ENCODE measurements at places on chromosomes 4 and X.
A peak's percentile ranks its signal among the peaks of the same experiment; 100 is the strongest.

- DNase-seq, result no peak
Observed at GRCh38 chr4:28562913-28563312, 1702.3 kb downstream of the STIM2 start.

DNA sequence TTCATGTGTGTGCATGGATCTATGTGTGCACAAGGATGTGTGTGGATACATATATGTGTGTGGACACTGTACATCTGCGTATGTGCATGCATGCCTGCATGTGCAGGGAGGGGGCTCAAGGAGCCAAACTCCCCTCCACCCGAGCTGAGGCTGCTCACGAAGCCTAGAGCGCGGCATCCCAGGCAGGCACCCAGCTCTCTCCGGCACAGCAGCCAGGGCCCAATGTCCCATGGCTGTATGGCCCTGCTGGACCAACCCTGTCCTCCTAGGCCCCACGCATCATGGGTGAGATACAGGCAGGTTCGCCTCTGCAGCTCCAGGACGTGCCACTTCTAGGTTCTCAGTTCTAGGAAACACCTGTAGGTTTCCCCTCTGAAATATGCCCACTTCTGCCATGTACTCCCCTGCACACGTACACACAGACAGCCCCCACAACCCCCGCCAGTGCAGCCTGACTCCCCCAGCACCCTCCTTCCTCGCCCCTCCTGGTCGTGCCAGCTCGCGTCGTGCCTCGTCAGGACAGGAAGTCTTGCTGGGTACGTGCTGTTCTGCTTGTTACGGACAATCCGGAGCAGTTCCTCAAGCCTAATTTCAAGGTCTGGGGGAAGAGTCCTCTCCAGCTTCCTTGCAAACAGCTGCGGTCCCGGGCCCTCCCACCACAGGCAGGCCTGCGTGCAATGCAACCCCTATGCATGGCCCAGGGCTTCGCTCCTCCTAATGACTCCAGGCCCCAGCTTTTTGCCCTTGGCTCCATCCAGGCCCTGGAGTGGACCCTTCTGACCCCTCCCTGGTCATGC is 3.2 kb upstream of the ADRA2C start:
- DNase-seq, result no peak

DNA sequence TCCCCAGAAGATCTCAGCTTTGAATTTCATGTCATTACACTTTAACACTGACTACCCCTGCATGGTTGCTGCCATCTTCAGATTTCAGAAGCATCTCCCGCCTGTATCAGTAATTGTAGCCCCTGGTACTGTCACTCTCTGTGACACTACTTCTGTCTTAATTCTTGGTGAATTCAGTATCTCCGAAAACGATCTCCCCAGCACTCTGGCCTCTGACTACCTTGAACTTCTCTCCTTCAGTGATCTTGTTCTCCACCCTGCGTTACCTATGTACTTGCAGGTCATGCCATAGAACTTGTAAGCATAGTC is 53.8 kb upstream of the ABCG2 start:
- DNase-seq, result no peak

- DNase-seq, result no peak
Observed at GRCh38 chr4:3783693-3784306, 17.6 kb downstream of the ADRA2C start.

DNA sequence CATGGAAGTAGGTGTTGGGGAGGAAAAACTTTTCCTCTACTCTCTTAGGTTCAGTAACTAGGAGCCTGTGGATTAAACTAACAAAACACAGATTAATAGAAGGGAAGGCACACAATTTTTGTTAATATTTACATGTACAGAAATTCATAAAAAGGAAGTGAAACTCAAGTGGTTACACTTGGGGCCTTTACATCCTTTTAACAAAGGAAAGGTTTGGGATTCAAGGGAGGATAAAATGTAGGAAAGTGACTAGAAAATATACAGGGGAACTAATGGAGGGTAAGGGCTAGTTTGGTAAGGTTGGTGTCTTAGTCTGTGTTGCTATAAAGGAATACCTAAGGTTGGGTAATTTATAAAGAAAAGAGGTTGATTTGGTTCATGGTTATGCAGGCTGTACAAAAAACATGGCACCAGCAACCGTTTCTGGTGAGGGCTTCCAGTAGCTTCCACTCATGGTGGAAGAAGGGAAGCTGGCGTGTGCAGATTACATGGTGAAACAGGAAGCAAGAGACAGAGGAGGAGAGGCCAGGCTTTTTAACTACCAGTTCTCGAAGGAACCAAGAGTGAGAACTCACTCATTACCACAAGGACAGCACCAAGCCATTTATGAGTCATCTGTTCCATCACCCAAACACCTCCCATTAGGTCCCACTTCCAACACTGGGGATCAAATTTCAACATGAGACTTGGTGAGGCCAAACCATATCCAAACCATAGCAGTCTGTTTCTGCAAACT is 124.4 kb downstream of the CHRDL1 start:
- peak; percentile 0 for DNase-seq

- DNase-seq, result no peak
Observed at GRCh38 chr4:44256414-44256813, 192.2 kb downstream of the KCTD8 start.

GRCh38 chr4:161554372-161554990 is 609.3 kb downstream of the FSTL5 start:
- peak; percentile 70 for DNase-seq

DNA sequence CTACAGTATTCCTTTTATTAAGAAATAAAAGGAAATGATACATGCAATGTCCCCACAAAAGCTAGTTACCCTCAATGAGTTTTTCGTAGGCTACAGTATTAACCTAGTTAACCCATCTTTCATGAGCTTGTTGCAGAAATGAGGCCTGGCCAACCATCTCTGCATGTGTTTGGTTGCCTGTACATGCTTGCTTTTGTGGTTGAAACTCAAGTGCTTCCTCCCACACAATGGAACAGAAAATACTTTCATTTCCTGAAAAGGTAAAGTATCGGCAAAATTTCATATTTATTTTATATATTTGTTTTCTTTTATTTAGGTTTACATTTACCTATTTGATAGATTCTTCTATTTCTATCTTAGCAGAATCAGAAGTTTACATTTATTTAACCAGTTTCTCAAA is 214.6 kb upstream of the FAM241A start:
- DNase-seq, result no peak

DNA sequence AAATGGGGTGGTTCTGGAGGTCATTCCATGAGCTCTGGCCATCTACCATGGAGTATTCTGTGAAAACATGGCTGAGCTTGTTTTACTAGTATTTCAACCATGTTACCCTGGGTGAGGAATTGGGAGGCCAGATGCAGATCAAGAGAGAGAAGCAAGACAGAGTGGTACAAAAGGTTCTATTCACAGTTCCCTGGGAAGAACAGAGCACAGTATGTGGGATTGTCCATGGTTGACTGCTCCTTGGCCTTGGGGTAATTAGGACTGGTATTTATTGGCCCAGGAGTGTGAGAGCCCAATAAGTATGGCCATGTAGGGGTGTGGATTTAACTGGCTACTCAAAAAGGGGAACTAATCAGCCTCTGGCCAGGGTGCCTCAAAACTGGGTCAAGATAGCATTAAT is 239.7 kb upstream of the GATB start:
- DNase-seq, result no peak

- DNase-seq, result no peak
Observed at GRCh38 chr4:87523307-87523706, 5.9 kb downstream of the SPARCL1 start.

DNA sequence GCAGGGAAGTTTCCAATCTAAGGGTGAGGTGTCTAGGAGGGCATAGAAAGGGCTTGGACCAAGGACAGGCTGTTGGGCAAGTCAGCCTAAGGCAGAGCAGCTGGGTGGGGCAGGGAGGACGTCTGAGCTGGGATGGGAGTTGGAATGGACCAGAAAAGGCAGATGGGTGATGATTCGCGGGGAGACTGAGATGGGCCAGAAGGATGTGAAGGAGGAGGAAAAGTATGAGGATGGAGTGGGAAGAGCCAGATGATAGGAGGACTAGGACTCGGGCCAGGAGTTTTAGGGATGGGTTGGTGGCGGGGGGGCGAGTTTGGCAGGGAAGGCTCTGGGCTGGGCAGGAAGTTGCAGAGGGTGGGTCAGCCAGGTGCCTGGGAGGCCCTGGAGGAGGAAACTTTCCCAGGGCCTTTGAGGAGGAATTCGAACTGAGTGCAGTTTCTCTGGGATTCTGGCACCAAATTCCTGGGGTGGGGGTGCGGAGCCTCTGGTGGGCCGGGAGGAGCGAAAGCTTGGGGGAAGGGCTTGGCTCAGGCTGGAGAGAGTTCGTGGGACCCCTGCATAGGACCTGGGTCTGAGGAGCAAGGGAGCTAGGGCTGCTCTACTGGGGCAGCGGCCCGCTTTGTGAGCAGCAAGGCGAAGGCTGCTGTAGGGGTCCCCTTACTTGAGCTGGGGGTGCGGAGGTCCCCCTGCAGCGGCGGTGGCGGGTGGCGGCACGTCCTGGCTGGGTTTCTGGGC is 8.7 kb upstream of the TIMP1 start:
- DNase-seq, result peak; percentile 81

DNA sequence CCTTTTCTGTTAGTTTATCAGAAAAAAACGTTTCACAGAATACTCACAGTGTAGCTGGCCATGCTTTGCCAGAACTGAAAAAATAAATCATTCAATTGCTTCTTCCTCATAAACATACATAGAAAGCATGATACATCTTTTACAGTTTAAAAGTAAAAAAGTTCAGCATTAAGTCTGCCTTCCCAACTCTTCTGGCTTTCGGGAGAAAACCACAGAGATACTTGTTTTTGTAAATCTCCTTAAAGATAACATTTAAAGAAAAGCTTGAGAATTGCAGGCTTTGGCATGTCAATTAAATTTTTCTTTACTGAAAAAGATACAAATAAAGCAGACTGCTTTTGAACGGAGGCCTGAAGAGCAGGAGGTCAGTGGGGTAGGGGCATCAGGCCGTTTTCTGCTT is 66.8 kb downstream of the SEC24D start:
- no peak for DNase-seq

- peak; percentile 80 for DNase-seq
Observed at GRCh38 chrX:397575-397974, 10.9 kb upstream of the PPP2R3B start.

GRCh38 chr4:211033-211511 is 86.8 kb downstream of the ZNF718 start:
- no peak for DNase-seq

DNA sequence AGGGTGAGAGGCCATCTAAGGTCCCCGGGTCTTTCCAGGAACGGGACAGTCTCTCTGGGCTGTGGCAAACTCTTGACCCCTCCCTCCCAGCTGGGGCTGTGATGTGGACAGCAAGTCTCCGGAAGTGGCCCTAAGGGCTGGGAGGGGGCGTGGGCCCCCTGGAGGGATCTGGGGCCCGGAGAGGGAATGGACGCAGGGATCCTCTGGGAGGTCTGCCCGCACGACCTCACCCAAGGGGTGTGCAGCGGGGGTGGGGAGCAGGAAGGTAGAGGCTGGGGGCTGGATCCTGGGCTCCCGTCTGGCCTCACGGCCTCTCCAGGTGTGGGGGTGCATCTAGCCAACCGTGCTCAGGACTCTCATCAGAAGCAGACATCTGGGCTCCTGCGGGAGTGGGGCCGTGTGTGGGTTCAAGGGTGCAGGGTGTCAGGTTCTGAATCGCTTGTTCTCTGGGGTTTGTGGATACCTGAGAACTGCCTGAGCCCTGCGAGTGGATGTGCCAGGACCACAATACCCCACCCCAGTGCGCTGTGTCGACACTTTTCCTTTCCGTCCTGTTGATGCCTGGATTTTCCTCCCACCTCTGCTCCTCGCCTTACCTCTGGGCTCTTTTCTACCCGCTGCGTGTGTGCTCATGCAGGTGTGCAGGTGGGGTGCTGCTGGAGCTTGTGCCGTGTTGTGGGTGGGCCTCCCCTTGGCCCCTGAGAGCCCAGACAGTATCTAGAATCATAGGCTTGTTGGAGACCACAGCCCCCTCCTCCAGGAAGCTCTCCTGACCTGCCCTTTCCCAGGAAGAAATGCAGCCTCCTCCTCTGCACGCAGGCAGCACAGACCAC is 915 bp downstream of the CPZ start:
- no peak for DNase-seq

- DNase-seq, result no peak
Observed at GRCh38 chr4:147524601-147525000, 43.7 kb downstream of the EDNRA start.

DNA sequence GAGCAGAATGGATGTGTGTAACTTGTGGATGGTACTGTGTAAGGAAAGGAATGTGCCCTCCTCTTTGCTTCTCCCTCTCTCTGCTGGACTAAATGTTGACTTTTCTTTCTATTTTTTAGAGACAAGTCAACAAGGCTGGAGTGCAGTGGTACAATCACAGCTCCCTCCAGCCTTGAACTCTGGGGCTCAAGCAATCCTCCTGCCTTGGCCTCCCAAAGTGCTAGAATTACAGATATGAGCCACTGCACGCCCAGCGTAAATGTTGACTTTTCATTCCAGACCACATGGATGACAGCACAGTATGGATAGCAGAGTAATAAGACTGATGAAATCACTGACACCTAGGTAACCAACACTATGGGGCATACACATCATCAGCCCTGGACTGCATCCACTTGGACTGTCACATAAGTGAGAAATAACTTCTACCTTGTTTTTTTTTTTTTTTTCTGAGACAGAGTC is 5.1 kb upstream of the RPS3A start:
- DNase-seq, result no peak

DNA sequence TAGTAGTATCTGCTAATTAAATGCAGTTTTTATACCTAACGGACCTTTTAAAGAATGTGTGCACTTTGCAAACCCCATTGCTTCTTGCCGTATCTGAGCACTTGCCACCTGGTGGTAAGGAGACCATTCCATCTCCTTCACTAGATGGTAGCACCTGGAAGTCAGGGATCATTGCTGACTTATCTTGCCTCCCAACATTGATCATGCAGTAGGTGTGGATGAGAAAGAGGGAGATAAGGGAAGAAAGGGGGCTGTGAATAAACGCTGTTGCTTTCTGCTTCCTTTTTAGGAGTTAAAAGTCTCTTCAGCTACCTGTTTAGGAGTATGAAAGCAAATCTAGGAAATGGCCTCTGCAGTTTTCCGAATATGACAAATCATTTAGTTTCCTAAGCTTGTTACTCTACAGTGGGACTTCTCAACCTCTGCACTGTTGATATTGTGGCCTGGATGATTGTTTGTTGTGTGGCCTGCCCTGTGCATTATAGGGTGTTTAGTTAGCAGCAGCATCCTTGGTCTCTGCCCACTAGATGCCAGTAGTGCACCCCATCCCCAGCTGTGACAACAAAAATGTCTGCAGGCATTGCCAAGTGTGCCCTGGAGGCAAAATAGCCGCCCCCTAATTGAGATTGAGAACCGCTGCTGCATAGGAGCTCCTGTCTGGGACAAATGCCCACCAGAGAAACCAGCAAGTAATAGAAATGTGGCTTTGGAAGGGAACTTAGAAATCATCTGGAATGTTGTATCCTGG is 38.8 kb downstream of the GAB1 start:
- DNase-seq, result peak; percentile 30

GRCh38 chrX:40460926-40461325 is 119.8 kb upstream of the ATP6AP2 start:
- peak; percentile 22 for DNase-seq

DNA sequence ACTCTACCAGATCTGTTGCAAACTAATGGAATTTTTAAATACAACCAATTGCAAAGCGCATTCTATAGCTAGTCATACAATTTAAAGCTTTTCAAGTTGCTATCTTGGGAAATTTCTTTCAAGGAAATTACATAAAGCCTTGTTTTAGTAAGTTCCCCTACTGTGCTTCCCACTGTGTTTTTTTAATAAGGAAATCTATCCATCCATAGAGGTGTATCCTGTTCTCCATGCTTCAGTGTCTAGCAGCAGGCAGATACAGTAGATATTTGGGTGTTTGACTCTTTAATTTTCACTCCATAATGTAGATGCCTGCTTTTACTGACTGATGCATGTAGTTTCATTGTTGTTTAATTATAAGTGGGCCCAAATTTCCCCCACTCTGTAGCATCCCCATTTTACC is 171.6 kb upstream of the POU3F4 start:
- no peak for DNase-seq

GRCh38 chrX:107726816-107727534 is 48.6 kb downstream of the TSC22D3 start:
- DNase-seq, result no peak
